Neural crest cell (in vitro differentiated cells): ENCODE measurements at places on chromosomes 4 and X. TPM values are rescaled to one million over a fixed set of nuclear protein-coding genes. Genes with fewer than 3 reads are reported as not detected.

DNA sequence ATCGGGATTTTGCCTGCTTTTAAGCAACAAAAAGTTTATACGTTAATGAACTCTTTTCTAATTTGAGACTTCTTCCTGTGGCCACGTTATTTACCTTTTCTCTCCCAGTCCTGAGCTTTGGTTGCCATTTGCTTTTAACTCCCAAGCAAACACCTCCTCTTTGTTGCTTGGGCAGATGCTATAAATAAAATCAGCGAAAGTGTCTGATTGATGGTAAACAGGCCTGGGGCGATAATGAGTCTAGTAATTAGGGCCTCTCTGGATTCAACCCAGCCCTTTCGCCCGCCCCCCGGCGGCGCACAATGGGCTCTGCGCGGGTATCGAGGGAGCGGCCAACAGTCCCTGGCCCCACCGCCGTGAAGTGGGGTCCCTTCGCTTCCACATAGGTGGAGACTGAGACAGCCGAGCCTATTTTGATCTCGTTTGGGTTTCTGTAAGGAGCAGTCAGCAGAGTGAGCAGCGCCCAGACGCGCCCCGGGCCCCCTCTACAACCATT, 790 bp downstream of the CLGN start:
- H3K36me3 ChIP-seq = no peaks in the 10 kb centered on the region
- peak overlapping the region; percentile 88 for H3K27ac ChIP-seq

- H3K4me1 ChIP-seq = peaks cover 29% of the 10 kb centered on the region
- H3K27ac ChIP-seq = peak overlapping the region; percentile 72
- H3K4me3 ChIP-seq = peak overlapping the region; percentile 97
- peaks cover 15% of the 10 kb centered on the region for H3K27me3 ChIP-seq
- H3K36me3 ChIP-seq = peaks cover 28% of the 10 kb centered on the region
Observed at GRCh38 chr4:52714597-52715254, 36.5 kb downstream of the ERVMER34-1 start.

GRCh38 chr4:6960628-6961412, 51.2 kb downstream of the TBC1D14 start:
- H3K36me3 ChIP-seq = no peaks in the 10 kb centered on the region
- no peaks in the 10 kb centered on the region for H3K27me3 ChIP-seq
- H3K4me1 ChIP-seq = peaks cover 38% of the 10 kb centered on the region

DNA sequence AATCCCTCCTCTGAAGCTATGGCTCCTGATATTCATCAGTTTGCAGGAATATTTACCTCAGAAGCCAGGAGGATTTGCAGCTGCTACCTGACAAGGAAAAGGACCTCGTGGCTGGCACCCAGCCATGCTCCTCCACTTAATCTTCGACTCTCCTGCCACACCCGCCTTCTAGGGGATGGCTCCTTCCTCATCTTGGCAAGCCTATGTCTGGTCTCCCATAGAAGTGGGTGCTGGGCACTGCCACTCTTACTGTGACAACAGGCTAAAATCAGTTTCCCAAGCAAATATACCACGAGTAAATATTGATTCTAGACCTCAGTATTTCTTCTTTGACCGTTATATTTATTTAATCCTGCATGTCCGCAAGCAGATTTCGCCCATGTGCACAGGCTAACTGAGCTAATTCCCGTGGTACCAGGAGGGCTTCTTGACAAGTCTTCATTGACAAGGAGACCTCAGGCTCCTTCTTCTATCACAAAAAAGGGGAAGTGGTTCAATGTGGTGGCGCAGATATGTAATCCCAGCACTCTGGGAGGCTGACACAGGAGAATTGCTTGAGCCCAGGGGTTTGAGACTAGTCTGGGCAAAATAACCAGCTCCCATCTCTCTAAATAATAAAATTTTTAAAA, 52.6 kb upstream of the DCTD start:
- DNase-seq = no peak
- no peak overlapping the region for H3K27ac ChIP-seq
- H3K36me3 ChIP-seq = peaks cover 3% of the 10 kb centered on the region
- H3K4me3 ChIP-seq = no peak overlapping the region
- H3K27me3 ChIP-seq = no peaks in the 10 kb centered on the region
- H3K4me1 ChIP-seq = peaks cover 4% of the 10 kb centered on the region

GRCh38 chr4:86058621-86059020, 301.2 kb downstream of the MAPK10 start:
- no peak overlapping the region for H3K4me3 ChIP-seq
- H3K4me1 ChIP-seq = peaks cover 9% of the 10 kb centered on the region
- H3K27me3 ChIP-seq = no peaks in the 10 kb centered on the region
- no peak for DNase-seq
- H3K27ac ChIP-seq = no peak overlapping the region
- H3K36me3 ChIP-seq = peaks cover 4% of the 10 kb centered on the region

GRCh38 chrX:152819732-152820131, 10.8 kb downstream of the CETN2 start:
- H3K27me3 ChIP-seq = peaks cover 6% of the 10 kb centered on the region
- no peak overlapping the region for H3K27ac ChIP-seq
- peaks cover 5% of the 10 kb centered on the region for H3K4me1 ChIP-seq
- DNase-seq = no peak

DNA sequence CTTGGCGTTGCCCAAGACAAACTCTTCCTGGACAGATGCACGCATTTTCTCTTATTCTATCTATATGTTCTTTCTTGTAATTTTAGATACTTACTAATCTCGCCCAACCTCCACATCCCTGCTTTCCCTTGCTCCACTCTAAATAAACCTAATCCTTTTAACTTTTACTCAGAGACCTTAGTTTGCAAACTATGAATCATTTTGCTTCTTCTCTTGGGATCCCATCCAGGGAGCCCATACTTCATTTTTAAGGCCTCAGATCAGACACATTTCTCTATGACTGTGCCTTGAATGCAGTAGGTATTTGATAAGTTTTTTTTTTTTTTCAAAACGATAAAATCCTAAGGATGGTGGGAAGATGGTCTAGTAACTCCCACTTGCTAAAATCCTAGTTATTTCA, 353.8 kb upstream of the HAND2 start:
- no peak for DNase-seq
- H3K4me1 ChIP-seq = no peaks in the 10 kb centered on the region
- peaks cover 2% of the 10 kb centered on the region for H3K36me3 ChIP-seq
- peaks cover 4% of the 10 kb centered on the region for H3K27me3 ChIP-seq

DNA sequence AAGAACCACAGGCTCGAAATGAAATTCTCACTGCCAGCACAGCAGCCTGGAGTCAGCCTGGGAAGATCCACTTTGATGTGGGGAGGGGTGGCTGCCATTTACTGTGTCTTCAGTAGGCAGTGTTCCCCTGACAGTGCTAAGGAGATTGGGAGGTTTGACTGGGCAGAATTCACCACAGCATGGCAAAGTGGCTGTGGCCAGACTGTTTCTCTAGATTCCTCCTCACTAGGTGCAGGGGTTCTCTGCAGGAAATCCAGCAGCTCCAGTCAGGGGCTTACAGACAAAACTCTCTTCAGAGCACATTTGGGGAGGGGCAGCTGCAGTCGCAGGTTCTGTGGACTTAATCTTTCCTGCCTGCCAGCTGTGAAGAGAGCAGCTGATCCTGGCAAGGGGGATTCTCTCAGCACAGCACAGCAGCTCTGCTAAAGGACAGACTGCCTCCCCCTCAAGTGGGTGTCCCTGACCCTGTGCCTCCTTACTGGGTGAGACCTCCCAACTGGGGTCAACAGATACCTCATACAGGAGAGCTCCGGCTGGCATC, 1174.0 kb downstream of the RAPGEF2 start:
- peaks cover 3% of the 10 kb centered on the region for H3K36me3 ChIP-seq
- H3K4me3 ChIP-seq = no peak overlapping the region
- no peak for DNase-seq
- H3K27me3 ChIP-seq = no peaks in the 10 kb centered on the region

DNA sequence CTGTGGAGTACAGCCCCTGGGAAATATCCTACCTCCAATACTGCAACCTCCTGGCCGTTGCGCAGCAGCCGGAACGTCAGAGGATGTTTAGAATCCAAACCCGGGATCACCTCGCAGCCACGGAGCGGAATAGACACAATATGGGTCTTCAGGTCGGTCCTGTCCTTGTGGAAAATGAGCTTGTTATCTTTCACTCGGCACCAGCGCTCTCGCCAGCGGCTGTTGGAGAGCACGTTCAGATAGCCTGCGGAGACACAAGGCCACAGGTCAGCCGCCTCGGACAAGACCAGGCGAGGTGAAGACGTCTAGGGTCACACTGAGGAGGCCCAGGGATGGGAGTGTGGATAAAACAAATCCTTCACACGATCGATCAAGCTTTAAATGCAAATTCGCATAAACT, 139.3 kb downstream of the AFAP1 start:
- peaks cover 23% of the 10 kb centered on the region for H3K36me3 ChIP-seq
- no peaks in the 10 kb centered on the region for H3K27me3 ChIP-seq
- DNase-seq = no peak
- H3K4me1 ChIP-seq = peaks cover 18% of the 10 kb centered on the region

DNA sequence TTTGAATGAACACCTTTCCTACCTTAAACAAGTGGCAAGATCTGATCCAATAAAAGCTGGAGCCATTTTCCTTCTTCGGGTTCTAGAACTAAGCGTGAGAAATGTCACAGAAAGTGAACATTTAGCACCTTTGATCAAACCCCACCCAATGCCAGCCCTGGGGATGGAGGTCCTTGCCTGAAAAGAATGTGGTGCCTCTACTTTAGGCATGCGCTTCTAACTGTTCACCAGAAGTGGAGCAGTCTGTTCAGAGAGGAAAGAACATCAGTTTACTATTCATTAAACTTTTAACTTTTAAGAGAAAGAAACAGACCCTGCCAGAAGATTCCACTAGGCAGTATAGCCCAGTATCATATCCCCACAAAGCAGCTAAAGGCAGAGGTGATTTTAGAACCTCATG, 75.9 kb downstream of the INTS12 start:
- H3K27me3 ChIP-seq = peaks cover 17% of the 10 kb centered on the region
- H3K27ac ChIP-seq = no peak overlapping the region
- H3K4me1 ChIP-seq = peaks cover 12% of the 10 kb centered on the region
- H3K4me3 ChIP-seq = no peak overlapping the region

- H3K27ac ChIP-seq = peak overlapping the region; percentile 48
- H3K4me3 ChIP-seq = peak overlapping the region; percentile 99
- no peaks in the 10 kb centered on the region for H3K36me3 ChIP-seq
- peaks cover 50% of the 10 kb centered on the region for H3K4me1 ChIP-seq
- peak; percentile 31 for DNase-seq
- H3K27me3 ChIP-seq = peaks cover 61% of the 10 kb centered on the region
Observed at GRCh38 chr4:108166441-108167315, 2.1 kb downstream of the LEF1 start.

DNA sequence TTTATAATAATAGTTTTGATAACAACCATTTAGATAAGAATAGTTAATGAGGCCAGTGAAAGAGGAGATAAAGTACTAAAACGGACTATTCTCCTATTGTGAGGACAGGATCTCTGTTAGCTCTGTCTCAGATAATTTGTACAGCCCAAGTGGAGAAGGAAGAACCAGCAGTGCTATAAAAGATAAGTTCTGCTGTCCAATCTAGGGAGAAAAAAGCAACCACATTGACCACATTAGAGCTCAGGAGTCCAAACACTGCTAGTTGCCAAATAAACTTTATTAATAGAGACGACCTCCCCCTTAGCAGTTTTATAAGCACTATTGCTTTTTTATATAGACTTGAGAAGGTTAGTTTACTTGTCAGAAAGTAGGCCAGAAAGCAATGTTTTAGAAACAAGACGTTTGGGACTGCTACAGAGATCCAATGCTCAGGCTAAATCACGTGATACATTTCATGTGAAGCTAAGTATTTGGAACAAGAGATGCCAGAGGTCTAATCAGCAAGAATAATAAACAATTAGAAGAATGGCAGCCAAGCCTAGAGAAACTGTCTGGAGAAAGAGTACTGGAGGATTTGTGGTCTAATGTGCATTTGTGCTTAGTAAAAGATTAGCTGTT, 15.9 kb downstream of the IL15 start:
- H3K27me3 ChIP-seq = no peaks in the 10 kb centered on the region
- no peaks in the 10 kb centered on the region for H3K36me3 ChIP-seq
- no peak overlapping the region for H3K27ac ChIP-seq
- H3K4me3 ChIP-seq = no peak overlapping the region
- peaks cover 4% of the 10 kb centered on the region for H3K4me1 ChIP-seq

Gene GLUD2
- total RNA-seq = 5.9 and 6.5 TPM in 2 replicates

Gene CSTF2
- 28.7 and 30.1 TPM in 2 replicates for total RNA-seq

Gene PPP1R3F
- 11.5 and 13.1 TPM in 2 replicates for total RNA-seq

Gene FGF13
- total RNA-seq = 81.1 and 85.5 TPM in 2 replicates

Gene ATP1B4
- not detected in 2 replicates for total RNA-seq

Gene FATE1
- not detected in 2 replicates for total RNA-seq

Gene PRDM5
- 18.1 and 21.9 TPM in 2 replicates for total RNA-seq

Gene RNF4
- total RNA-seq = 74.2 and 76.4 TPM in 2 replicates
